BE2C (cell line): ENCODE measurements at places on chromosomes 6 and 20.

- no peak for DNase-seq
Observed at GRCh38 chr6:46338131-46338530, 153.1 kb downstream of the RCAN2 start.

DNA sequence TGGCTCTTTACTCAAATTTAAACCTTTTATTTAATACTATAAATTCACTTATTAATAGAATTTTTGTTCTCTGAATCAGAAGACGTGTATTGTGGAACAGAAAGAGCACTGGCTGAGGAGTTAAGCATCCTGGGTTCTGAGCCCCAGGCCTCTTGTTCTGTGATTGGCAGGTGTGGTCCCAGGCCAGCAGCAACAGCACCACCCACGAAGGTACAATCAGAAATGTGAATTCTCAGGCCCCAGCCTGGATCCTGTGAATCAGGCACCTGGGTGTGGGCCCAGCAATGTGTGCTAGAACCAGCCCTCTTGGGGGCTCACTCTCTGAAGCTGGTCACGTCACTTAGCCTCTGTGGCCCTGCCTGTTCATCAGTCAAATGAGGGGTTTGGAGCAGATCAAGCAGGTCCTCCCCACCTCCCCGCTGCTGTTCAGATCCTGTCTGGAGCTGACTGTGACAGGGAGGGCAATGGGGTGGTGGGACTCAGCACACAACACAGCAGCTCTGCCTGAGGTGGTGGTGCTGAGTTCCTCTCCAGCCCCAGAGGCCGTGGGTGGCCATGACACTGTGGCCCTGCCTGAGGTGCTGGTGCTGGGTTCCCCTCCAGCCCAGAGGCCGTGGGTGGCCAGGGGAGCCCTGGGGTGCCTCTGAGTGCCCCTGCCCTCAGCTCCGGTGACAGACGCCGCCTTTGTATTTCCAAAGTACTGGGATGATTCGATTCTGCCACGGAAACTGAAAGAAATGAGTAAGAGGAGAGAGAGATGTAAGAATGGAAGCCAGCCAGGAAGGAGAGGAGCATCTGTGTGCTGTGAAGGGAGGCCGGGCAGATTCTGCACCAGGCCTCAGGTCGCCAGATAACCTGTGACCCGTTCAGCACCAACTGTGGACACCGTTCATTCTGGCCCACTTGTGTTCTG is 41.6 kb upstream of the FRMD1 start:
- no peak for DNase-seq

DNA sequence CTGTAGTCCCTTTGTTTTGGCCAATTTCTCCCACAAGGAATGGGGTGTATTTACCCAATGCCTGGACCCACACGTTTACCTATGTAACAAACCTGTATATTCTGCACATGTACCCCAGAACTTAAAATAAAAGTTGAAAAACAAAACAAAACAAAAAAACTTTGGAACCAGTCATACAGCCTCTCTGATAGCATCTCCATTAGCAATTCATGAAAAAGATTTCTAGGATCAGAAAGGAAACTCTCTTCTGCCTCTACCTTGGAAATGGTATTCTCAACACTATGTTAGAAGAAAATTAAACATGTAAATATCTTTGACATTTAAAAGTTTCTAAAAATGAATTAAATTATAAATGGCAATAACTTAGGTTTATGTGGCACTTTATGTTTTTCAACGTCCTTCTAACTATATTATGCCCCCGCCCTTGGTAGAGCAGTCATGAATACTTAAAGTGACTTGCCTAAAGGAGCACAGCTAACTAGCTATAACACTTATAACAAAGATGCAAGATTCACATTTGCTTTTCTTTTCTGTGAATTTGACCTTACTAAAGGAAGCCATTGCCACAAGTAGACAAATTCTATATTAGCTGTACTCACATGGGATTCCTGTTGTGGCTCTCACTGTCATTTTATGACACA is 147.5 kb upstream of the FKBP1C start:
- no peak for DNase-seq

DNA sequence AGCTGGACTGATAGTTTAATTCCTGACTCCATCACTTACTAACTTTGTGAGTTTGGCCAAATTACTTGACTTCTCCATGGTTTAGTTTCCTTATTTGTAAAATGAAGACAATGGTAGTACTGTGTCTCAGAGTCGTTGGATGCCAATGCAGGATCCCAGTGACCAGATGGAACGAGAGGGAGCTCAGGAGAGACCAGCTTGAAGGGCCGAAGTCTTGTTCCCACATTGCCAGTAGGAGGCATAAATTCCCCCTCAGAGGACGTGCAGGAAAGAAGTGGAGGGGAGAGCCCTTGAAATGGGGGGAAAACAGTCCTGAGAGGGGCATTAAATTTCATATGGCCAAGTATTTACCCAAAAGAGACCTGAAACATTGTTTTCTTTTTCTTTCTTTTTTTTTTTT is 2.1 kb upstream of the MUC22 start:
- DNase-seq, result no peak

- DNase-seq, result peak; percentile 48
Observed at GRCh38 chr6:149560736-149561135, 5.4 kb upstream of the GINM1 start.

- DNase-seq, result no peak
Observed at GRCh38 chr6:117512056-117512828, 29.8 kb downstream of the DCBLD1 start.

DNA sequence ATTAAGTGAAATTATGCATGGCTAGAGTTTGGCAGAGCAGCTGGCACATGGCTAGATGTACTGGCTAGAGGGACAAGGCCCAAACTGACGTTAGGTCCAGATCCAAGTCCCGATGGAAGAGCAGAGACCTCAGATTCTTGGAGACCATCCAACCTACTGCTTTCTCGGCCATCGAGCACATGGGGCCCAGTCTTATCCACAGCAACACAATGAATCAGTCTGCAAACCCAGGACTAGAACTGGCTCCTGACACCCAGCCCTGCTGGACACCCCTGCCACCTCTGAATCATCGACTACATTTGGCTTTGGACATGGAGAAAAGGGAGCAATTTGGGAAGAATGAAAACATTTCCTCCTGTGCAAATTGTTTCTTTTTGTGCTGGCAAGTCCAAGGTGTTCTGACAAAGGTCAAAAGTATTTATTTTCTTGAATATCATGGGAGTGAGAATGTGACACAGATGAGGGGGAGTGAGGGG is 23.9 kb upstream of the YWHAB start:
- DNase-seq, result no peak

DNA sequence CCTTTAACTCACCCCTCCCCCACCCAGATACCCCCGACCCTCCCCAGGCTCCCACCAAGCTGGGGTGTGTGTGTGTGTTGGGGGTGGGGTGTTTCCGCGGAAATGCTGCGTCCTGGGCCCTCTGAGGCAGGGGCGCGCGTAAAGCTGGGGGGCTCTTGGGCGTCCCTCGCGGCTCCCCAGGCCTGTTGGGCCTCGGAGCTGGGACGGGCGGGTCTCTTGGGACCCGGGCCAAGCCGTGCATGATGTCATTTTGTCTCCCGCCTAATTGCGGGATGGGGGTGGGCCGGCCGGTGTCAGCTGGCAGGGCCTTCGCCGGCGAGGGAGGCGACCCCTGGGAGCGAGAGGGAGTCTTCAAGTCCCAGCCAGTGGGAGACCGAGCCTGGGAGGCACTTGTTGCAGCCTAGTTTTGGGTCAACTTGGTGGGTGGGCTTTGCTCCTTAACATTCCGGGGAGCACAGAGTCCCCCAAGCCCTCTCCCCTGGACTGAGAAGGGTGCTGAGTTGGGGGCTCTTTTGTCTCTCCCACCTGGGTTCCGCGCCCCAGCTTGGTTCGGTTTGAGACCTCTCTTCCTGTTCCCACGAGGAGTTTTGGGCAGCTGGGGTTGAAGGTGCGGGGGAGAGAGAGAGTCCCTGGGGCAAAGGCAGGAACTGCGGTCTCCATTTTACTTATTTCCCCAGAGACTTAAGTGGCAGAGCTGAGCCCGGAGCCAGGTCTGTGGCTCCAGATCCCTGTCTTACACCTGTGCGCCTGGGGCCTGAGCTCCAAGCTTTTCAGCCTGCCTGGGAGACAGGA is 623 bp downstream of the MYBL2 start:
- peak; percentile 69 for DNase-seq

DNA sequence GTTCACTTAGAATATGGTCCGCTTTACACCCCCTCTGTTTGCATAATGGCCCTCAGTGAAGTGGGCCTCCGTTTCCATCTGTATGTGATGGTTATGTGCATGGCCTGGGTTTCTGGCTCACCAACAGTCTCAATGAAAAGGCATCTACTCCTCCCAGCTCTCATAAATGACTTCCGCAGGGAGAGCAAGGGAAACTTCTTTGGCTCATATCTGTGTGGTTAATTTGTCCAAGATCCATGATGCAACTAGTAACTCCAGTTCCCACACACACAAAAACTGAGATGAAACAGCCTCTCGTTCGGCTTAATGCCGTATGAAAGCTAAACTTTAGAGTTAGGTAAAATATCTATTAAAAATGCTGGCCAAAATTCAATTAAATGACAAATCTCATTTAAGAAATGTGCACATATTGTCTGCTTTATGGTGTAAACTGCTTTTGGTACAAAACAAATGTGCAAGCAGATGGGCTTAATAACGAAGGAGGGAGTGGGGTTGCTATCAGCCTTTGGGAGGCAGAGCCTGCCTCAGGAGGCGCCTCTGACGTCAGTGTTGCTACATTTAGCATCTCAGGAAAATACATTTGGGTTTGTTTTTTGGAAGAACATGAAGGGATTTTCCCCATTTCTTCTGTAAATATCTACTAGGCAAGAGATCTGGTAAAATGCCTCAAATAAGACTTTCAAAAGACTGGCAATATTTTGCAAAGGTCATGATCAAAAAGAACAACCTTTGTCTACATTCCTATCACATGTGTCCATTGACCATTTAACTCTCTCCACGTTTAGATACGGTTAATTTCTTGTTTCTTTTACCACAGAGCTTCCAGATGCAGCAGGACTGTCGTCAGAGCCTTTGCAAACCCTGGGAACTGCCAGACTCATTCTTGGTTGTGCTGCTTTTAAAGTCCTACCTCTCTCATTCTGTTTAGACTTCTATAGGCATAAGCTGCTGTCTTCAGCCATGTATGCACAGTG is 96.8 kb downstream of the ARMC2 start:
- no peak for DNase-seq

DNA sequence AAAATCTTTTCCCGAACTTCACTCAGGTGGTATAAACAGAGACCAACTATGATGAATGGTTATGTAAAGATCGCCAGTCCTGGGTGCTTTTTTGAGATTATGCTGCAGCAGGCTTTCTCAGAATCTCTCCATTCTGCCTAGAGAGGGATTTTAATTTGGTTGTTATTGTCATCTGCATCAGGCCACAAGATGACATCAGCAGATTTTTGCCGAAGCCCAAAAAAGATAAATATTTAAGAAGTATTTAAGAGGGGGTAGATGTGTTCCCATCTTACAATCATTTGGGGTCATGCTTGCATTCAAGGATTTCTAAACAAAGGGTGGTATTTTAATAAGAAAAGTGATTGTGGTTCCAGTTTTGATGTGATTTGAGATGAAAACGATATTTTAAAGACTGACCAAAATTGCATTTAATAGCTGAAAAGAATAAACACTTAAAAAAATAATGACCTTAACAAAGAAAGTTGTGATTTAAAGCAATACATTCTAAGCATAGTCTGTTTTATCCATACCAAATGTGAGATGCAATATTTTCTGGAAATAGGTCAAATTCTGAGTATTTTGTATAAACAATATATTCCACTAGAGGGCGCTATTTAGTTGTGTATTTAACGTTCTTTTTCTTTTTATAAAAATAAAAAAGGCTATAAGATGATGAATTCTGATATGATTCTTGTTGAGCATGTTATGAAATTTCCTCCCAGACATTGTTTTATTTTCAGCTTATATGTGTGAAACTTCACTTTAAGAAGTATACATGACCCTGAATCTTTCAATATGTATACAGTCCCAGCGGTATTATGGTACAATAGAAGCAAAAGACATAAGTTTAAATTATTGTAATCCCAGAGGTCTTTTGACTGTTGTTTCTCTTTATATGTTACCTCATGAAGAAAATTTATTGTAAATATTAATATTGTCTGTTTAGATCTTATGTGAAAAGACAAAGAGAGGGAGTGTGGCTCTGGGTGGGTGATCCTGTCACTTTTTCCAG is 51.0 kb upstream of the ZFP64 start:
- no peak for DNase-seq

DNA sequence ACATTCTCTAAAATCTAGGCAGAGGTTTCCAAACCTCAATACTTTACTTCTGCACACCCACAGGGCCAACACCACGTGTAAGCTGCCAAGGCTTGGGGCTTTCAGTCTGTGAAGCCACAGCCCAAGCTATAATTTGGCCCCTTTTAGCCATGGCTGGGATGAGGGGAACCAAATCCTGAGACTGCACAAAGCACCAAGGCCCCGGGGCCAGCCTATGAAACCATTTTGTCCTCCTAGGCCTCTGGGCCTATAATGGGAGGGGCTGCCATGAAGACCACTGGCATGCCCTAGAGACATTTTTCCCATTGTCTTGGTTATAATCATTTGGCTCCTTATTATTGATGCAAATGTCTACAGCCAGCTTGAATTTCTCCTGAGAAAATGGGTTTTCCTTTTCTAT is 513.0 kb upstream of the ADGRB3 start:
- DNase-seq, result no peak

GRCh38 chr20:24995741-24996448 is 3.3 kb upstream of the APMAP start:
- no peak for DNase-seq

DNA sequence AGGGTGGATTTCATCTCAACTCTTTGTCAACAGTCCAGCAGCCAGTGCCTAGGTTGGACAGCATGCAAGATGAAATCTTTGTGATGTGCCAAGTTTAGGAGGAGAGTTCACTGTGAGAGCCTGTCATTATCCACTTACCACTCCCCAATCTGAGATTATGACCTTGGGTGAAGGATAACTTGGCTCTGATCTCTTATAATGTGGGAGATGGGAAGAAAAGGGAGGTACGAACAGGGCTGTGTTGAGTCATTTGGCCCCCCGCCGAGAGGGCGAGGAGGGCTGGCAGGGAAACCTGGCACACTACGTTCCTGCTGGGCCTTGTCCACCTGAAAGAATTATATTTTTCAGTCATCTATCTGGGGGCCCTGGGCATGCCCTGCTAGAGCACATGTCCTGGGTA is 35.8 kb downstream of the LAMA4 start:
- DNase-seq, result no peak

GRCh38 chr20:44355498-44356352 is at the start of gene HNF4A:
Gene HNF4A (plus strand): TSS chr20:44355699. CDS start chr20:44355805, 106 bp downstream.
- no peak for DNase-seq

GRCh38 chr6:1222728-1223595 is 88.9 kb upstream of the FOXQ1 start:
- DNase-seq, result no peak

DNA sequence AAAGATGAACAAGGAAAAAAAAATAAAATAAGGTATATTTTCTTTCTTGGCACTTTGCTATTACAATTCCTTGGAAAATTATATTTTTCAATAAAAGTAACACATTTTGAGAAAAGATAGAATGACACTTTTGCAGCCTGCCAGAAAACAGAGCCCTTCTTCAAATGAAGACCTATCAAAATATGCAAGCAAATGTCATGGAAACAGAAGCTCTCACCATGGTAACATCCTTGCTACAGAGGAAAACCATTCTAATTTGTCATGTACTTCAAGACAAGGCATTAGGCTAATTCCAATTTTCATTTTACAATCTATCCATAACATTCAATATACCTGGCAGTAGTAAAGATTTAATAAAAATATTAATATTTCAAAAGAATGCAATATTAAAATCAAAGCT is 177.9 kb downstream of the RNGTT start:
- DNase-seq, result no peak
